ENCODE measurements at places on chromosomes 13 and 19.
A peak's percentile ranks its signal among the peaks of the same experiment; 100 is the strongest.

- no peak for DNase-seq
Observed at GRCh38 chr13:62432906-62433305, 1017.3 kb upstream of the PCDH20 start.

DNA sequence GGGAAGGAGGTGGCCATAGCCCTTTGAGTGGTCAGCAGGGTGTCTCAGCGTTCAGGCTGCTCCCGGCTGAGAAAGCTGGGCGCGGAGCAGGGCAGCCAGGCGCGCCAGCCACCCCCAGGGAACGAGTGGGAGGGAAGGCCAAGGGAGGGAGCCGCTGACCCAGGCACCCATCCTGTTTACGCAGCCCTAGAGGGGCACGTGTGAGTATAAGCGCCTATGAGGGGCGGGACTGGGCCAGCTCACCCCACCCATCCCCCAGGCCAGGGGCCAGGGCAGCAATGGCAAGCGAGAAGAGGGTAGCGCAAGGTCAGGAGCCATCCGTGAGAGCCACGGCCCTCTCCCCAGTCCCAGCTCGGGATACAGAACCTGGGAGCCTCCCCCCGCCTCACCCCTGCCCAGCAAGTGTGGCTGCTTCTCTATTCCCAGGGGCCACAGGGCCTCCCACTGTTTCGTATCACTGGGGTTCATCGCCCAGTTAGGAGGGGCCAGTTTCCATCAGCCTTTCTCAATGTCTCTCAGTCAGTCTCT lies 897 bp upstream of the DMKN start:
- DNase-seq, result no peak

DNA sequence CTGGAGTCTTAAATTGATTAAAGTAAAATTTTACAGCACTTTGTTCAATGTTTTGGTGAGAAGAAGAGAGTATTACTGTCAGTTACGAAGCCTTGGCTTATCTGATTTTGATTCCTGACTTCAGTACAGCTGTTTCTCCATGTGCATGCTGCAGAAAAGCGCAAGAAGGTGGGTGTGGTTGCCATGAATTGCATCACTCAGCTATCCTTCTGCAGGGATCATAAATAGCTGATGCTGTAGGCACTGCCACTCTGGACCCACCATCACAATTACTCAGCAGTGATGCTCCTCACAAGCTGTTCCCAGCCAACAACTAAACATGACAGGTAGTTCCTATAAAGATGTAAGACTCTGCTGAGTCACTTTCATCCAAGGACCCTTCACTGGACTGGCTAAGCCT lies 321.2 kb downstream of the IRS2 start:
- no peak for DNase-seq

- DNase-seq, result peak; percentile 89
Observed at GRCh38 chr19:56671613-56671994, at the start of gene ZNF835. TSS of gene ZNF835 (minus strand) at chr19:56671757. CDS start at chr19:56665198, 6,559 bp downstream.

GRCh38 chr13:107284173-107284572 lies 716.2 kb upstream of the ARGLU1 start:
- DNase-seq, result no peak

DNA sequence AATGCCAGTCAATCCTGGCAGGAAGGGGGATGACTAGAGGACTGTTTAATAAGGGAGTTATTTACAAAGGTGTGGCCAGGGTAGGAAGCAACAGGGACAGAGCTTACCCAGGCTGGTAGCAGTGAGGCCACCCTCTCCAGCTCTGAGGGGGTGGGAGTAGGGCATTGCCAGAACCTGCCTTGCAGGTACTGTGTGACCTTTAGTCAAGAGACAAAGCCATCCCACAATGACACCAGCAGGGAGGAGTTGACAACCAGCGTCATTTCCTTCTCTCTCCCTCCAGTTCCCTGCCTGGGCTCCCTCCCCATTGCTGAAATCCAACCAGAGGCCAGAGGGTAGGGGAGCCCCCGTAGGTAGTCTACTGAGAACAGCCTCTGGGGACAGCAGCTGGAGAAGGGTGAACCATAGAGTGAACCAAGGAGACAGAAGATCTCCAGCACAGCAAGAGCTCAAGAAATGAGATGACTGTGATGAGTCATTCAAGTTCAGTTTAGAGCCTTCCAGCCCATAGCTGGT lies 33.3 kb upstream of the SPATA13 start:
- no peak for DNase-seq

DNA sequence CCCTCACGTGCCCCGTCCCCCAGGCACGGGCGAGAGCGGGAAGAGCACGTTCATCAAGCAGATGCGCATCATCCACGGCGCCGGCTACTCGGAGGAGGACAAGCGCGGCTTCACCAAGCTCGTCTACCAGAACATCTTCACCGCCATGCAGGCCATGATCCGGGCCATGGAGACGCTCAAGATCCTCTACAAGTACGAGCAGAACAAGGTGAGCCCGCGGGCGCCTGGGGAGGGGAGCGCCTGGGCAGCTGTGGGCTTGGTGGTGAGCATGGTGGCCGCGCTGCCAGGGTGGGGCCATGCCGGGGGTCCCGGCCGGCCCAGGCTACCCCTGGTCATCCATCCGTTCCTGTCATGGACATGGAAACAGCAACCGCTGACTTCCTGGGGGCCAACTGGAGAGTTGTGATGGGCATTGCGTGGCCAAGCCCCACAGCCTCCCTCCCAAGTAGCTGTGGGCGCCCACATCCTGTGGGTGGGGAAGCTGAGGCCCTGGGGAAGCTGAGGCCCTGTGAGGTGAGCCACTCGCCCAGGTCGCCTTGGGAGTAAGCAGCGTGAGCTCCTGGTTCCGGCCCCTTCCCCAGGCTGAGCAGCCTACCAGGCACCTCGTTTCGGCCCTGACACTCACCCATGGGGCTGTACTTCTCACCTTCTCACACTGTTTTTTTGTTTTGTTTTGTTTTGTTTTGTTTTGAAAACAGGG lies 16.1 kb downstream of the GNA11 start:
- DNase-seq, result no peak

DNA sequence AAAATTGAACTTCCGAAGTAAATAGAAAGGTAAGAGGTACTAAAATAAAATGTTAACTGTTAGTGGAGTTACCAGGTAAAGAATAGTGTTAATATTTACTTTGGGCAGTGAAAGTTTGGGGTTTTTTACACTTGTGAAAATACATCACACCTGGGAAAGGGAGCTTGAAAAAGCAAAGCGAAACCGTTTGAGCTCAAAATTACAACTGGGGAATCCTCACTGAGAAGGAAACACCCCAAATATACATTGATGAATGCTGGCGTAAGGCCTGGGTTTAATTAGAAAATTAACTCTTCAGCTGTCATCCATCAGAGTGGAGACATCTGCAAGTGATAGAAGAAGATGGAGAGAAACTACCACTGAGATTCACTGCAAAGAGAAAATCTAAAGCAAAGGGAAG lies 1153.0 kb downstream of the SLITRK5 start:
- no peak for DNase-seq

- DNase-seq, result peak; percentile 56
Observed at GRCh38 chr13:79943346-79944023, 397.4 kb downstream of the SPRY2 start.

DNA sequence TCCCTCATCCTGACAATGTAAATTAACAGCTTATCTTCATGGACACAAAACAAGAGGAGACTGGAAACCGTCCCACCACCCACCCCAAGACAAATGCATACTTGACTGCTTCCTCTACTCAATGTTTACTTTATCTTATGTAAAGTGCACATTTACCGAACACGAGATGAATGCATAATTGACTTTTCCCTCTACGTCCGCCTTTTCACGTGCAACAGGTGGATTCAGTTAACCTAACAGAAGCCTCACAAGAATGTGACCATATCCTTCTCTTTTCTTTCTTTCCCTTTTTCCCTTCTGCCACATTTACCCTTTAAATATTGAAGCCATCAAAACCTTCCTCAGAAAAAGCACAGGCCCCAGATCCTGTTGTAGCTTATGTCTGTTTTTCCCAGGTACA lies 468.0 kb downstream of the UQCRFS1 start:
- DNase-seq, result no peak

DNA sequence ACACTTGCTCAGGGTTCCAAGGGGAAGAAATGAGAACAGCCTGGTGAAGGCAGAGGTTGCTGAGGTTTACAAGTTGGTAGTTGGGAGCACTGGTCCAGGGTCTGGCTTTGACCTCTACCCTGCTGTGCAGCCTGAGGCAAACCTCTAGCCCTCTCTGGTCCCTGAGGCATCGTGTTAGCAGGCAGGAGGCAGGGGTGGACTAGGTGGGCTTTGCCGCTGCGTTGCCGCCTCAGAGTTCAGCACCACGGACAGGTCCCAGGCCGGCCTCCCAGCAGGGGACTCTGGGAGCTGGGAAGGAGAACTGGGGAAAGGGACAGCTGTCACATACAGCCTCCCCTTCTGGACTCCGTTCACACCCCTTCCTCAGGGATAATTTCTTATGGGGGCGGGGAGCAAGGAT lies 3.1 kb downstream of the NCAN start:
- peak; percentile 71 for DNase-seq

All from suppressor macrophage treated with lipopolysaccharide for 1 hour (primary cell).